Tongue (tissue), 3 donors: ENCODE measurements at places on chromosomes 7 and 10.

- no peak for DNase-seq
These were observed 290.3 kb downstream of the TNS3 start for GRCh38 chr7:47291461-47292081.

DNA sequence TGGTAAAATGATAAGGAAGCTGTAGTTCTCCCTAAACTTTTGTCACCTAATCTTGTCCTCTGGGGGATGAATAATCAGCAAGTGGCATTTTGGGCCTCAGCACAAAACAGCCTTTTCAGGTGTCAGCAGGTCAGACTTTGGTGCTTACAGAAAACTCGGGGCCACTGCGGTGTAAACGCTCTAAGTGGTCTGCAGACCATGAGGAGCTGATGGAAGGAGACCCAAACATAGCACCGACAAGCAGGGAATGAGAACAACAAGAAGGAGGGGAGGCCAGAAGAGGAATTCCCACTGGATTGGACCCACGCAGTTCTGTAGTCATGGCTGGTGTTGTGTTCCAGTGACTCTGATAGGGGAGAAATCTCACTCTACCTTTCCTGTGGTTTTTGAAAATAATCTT is 45.4 kb downstream of the RAMP3 start:
- DNase-seq, result no peak

DNA sequence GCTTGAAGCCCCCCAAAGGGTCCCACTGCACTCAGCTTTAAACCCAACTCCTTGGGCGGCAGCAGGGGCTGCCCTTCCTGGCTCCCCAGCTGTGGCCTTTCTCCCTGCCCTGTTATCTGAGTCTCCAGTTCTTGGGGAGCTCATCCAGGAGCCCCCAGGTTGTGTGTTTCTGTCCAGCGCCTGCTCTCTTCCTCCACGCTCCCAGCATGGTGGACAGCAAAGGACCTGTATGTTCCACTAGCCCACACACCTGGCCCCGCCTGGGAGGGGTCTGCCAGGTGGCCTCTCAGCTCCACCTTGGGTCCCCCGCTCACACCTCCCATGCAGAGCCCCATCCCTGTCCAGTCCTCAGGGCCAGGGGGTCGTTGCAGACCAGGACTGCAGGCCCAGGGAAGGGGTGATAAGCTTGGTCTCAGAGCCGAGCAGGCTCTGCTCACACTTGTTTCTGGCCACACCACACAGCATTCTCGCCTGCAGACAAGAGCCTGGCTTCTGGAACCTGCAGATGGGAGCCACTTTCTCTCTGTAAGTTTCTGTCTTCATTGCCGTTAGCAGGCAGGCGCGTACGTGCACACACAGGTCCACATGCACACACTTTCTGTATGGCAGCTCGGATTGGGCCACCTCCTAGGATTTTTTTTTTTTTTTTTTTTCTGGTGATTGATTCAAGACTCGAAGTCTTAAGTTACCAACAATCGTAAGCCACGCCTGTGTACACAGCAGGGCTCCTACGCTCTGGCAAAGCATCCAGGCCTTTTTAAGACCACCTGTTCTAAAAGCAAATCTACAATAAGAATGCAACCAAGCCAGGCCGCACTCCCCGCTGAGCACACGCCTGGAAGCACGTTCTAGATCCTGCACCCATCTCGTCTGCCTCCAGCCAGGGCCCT is 104.6 kb downstream of the CYTH3 start:
- DNase-seq, result peak; percentile 59

DNA sequence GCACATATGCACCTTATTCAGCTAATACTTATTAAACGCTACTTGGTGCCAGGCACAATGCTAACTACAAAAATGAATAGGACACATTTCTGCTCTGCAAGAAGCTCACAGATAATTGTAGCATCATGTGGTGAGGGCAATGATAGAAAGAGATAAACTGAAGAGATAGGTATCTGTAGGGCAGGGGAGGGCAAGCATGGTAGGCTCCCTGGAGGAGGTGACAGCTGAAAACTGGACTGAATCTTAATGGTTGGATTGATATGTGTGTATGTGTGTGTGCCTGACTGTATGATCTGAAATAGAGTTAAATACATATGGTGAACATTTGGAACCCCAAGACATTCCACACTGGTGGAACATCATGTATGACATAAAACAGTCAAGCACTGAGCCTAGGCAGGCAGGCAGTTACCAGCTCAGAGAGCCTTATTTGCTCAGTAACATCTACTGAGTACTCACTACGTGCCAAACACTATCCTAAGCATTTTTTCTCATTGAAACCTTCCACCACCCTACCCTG is 4.8 kb upstream of the CEP55 start:
- DNase-seq, result no peak

DNA sequence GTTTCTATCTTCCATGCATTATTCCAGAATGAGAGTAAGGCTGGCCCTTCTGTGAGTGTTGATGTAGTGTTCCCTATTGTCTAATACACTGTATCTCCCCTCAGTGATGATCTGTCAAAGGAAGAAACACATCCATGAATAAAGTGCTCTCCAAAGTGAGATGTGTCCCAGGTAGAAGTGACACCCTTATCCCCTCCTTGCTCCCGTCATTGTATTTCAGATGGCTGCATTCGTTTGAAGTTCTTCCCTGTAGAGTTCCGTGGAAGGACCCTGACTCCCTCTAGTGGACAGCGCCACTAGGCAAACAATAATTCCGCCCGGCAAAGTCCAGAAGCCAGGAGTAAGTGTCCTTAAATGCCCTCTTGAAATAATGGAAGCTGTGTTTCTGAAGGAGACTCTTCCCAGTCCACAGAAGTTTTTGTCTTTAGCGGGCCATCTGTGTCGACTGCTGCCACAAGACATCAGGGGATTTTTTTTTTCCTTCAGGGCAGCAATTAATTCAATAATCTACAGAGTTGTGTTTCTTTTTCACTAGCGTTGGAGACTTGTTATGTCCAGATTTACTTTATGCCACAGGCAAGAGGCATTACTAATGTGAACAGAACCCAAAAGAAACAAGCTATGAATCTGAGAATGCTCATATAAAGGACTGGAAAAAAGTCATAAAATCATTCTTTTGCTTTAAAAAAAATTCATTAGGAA is 64.6 kb downstream of the THNSL1 start:
- peak; percentile 92 for DNase-seq

DNA sequence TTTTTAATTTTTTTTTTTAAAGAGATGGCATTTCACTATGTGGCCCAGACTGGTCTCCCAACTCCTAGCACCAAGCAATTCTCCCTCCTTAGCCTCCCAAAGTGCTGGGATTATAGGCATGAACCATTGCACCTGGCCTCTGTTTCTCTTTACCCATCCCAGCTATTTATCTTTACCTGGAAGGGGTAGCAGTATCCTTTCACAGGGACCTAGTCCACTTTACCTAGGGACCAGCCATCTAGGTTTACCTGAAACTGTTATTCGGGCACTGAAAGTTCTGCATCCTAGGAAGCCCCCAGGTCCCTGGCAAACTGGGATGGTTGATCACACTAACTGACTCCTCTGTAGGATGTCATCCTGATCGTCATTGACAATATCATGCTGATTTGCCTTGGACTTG is 21.7 kb upstream of the AGFG2 start:
- DNase-seq, result no peak

DNA sequence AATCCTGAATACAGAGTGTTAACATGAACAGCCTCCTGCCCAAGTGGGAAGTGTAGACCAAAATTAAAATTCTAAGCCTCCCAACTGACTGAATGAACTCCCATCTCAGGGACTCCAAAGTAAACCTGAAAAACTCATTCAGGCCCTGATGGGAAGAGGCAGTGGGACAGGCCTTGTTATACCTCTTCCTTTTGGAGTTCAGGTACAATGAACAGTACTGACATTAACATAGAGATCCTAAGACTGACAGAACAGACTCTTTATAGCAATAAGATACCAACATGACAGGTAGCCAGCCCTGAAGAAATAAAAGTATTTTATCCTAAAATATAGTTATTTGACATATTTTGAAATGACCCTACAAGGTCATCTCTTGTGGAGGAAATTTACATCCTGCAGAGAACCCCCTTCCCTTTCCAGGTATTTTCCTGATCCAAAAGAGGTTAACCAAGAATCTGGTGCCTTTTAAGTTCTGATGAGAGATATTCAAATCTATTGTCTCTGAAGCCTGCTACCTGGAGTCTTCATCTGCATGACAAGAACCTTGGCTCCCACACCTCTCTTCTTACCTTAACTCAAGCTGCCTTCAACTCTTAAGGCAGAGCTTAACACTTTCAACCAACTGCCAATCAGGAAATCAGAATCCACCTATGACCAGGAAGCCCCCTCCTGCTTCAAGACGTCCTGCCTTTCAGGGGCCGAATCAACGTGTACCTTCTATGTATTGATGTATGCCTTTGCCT is 103.3 kb upstream of the PFKP start:
- DNase-seq, result no peak

GRCh38 chr10:66925896-66926715 is at the start of gene LRRTM3:
Gene LRRTM3, plus strand, starts transcription at chr10:66926036.
- DNase-seq, result peak; percentile 91

- peak; percentile 44 for DNase-seq
These were observed 350.6 kb downstream of the TFEC start for GRCh38 chr7:115679976-115680375.

GRCh38 chr10:88793712-88794299 is 8.7 kb upstream of the LIPM start:
- no peak for DNase-seq

DNA sequence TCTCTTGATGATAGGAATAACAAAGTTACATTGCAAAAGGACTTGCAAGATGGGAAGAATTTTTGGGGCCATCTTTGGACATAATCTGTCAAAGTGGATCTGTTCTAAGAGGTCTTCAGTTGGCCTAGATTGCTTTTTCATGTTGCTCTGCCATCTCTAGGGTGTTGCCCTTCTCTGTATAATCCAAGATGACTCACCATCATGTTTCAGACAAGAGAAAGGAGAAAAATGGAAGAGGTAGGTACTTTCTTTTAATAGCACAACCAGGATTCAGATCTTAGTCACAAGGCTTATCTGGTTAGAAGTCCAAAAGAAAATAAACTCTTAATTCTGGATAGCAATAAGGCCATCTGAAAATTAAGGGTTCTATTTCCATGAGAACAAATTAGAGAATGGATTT is 38.7 kb upstream of the FOXP2 start:
- DNase-seq, result no peak

DNA sequence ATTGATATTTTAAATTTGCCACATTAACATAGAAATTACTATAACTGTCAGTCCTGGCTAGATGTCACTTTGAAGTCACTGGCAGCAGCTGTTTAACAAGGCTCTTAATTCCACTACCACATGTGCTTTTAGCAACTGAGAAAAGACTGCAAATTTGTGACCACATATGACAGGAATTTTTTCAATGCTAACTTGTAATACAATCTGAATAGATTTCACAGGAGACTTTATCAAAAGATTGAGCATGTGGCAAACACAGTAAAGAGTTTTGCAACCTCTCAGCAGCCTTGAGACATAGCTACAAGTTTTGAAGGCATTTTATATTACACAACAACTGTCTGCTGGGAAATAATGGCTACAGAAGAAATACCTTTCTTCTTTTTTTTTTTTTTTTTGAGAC is 73.0 kb downstream of the MICU1 start:
- peak; percentile 70 for DNase-seq

DNA sequence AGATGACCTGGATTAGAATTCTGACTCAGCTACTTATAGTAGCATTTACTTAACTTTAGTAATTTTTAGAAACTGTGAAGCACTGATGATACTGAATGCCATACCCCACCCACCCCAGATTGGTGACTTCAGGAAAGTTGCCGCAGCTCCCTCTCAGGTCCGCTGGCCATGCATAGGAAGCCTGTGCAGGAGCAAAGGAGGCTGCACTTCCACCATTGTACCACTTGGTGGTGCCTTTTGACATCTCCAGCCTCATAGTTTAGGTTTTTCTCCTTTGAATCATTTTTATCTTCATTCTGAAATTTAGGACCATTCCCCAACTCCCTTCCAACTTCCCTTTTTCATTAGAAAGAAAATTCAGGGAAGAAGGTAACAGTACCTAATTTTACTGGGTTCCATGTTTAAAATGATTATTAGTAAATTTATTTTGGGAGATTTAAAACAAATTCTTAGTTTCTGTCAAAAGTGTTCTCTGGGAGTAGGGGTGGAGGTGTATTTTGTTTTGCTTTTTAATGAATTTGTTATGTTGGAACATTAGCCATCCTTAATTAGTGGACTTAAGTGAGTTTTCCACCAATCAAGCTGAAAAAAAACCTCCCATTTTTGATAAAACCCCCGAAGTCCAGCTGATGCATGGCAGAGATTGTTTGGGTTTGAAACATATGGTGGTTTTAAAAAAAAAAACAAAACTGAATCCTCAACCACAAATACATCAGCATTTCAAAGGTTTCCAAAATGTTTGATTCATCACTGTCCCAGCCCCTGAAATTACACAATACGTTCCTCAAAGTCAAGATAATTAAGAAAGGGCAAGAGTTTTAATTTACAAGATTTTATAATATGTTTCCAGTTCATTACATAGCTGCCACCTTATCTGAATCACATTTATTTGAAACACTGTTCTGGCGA is 109.6 kb downstream of the WNT2 start:
- peak; percentile 70 for DNase-seq

- no peak for DNase-seq
These were observed 67.5 kb upstream of the LRRC17 start for GRCh38 chr7:102845346-102845745.

- no peak for DNase-seq
These were observed 78.7 kb downstream of the NKX6-2 start for GRCh38 chr10:132707121-132707775.

GRCh38 chr10:102281102-102281487 is 35.8 kb downstream of the GBF1 start:
- peak; percentile 90 for DNase-seq

DNA sequence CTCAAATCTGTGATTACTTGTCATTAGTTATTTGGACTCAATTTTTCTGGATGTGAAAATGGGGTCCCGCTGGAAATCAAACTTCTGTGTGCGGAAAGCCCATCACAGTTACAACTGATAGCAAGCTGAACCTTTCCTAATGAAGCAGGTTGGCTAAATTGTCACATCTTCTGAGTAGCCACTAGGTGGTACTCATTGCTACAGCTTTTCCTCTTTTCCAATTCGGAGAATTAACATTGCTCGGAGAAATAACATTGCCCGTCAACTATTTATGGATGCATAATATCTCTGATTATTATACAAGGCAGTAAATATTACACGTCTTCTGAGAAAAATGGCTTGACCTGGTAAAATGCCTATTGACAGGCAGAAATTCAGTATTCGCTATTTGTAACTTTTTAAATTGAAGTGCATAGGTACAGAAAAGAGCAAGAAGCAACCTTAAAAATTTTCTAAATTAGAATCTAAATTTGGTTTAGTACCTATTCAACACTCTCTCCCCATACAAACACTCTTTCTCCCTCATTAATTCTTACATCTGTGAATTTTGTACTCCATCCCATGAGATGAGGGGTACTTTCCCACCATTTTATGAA is 17.3 kb upstream of the BLOC1S2 start:
- DNase-seq, result peak; percentile 8
